ENCODE measurements at places on chromosomes 7 and 10.

DNA sequence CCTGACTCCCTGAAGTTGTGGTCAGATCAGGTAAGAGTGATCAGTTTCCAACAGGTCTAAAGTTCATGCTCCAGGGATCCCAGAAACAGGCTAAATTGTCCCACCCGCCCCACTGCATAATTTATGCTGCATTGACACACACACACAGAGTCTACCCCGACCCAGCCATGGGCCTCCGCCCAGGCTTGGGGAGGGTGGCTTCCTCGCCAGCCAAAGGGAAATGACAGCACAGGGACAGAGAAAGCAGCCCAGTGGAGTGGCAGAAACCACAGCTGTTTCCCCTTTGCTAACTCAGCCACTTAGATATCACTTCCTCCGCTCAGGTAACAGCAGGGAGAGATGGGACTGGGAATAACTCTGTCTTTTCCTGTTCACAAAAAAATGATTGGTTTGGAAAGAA, 9.4 kb downstream of the SH3PXD2A start:
- peak; percentile 42 for DNase-seq

DNA sequence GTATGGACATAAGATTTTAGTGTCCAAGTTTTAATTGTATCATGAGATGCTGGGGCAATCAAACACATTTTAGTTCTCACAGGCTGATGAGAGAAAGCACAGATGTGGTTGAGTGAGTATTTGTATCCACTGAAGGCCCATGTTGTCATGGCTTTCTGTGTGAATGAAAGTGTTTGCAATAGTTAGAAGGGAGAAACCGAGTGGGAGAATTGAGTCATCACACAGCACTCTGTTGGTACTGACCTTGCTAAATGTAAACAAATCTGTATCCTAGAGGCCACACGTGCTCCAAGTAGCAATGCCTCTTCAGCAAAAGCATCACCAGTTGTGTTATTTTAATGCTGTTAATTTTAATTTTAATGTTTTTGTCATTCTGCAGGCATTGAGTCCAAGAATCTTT, 121.2 kb downstream of the EMX2 start:
- DNase-seq = peak; percentile 50

- DNase-seq = no peak
Observed at GRCh38 chr7:130845581-130846085, 111.6 kb upstream of the KLF14 start.

DNA sequence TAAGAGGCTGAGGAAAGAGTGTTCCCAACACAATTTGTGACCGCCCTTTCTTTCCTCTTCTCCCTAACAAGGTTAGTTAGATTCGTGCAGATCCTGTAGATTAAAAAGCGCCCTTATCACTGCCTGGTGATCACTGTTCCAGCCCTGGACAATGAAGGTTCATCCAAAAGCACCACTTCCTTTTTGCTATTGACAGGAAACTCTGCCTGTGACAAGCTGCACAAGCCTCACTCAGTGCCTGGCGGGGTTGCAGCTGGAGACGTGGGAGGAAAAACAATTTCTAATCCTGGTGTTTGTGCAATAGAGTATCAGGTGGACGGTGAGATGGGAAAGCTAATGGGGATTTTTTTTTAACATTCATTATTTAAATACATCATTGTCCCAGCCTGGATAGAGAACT, 105.9 kb upstream of the CAV2 start:
- DNase-seq = no peak

- DNase-seq = no peak
Observed at GRCh38 chr7:2084331-2084730, 148.4 kb downstream of the MAD1L1 start.

DNA sequence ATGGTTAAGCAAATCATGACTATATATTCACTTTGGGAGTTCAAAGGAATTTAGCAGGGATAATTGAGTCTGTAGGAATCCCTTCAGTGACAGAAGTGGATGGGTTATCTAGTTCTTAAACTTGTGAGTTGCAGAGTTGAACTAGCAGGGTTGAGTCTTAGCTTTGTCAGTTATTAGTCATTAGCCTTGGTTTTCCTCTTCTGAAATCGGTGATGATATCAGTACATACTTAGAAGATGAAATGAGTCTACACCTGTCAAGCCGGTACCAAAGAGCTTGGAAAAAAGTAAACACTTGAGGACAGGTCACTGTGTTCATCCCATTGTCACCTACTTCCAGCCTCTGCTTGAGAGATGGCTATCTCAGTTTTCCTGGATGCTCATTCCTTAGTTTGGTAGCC, 73.5 kb downstream of the BUB3 start:
- DNase-seq = no peak

DNA sequence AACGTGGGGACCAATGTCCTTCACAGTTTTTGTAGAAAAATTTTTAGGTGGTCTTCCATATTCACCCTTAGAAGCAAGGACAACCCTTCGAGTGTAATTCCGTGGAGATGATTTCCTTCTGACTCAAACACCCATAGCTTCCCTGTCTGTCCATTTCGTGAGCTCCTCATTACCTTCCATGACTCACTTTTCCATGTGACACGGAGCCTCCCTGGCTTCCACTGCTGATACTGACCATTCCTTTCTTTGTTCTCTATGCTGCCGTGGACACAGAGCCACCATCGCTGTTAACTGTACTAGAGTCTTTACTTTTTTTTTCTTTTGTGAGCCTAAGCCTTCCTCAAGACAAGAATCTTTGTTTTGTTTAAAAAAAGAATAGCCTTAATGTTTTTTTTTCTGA, 12.5 kb upstream of the ARMS2 start:
- no peak for DNase-seq

GRCh38 chr10:112307358-112308124, 24.3 kb downstream of the TECTB start:
- peak; percentile 50 for DNase-seq

GRCh38 chr7:129896568-129897382, 56.0 kb downstream of the UBE2H start:
- DNase-seq = no peak

DNA sequence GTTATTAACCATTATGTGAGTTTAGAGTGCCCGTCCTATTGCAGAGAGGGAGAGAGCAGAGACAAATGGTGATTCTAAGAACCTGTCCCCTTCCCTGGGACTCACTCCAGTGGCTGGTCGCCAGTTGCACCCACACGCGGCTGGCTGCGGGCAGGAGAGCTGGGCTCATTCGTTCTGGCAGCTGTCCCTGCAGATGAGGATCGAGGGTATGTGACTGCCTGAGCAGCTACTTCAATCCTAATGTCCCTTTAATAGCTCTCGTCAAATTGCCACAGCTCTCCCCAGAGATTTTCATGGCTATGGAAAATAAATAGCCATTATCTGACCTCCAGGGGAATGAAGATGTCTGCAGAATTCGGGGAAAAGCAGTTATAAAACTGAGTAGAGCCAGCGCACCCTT, 41.6 kb downstream of the RBM28 start:
- DNase-seq = no peak

GRCh38 chr7:21256310-21256877, 171.5 kb upstream of the SP4 start:
- peak; percentile 23 for DNase-seq

DNA sequence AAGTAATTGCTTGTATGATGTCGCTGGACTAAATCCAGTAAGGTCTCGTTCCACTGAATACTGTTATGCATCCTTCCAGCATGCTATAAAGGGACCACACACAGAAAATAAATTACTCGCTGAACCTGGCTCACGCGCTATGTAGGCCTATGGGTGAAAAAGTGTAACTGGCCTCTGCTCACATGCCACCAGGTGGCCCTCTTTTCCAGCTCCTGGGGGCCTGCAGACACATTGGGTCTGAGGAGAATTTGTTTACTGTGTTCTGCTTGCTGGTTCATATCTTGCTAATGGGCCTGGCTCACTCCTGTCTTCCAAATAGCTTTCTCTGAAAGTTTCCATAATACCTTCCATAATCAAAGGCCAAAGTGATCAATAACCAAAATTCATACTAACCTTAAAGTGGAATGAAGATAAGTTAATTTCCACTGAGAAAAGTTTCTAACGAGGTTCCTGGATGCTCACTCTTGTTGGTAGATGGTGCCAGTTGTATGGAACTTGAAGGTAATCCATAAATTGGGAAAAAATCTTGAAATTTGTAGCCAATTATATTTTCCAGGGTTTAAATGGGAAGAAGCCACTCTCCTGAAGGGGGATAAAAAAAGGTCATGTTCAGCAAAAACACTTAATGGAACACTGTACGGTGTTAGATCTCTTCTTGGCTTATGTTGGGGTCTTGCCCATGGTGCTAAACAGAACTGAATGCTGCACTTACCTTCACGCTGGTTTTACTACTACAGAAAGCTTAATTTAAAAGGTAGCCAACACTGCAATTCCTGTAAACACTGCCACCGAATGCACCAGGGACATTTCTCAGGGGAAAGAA, 27.0 kb upstream of the ZPBP start:
- peak; percentile 43 for DNase-seq

DNA sequence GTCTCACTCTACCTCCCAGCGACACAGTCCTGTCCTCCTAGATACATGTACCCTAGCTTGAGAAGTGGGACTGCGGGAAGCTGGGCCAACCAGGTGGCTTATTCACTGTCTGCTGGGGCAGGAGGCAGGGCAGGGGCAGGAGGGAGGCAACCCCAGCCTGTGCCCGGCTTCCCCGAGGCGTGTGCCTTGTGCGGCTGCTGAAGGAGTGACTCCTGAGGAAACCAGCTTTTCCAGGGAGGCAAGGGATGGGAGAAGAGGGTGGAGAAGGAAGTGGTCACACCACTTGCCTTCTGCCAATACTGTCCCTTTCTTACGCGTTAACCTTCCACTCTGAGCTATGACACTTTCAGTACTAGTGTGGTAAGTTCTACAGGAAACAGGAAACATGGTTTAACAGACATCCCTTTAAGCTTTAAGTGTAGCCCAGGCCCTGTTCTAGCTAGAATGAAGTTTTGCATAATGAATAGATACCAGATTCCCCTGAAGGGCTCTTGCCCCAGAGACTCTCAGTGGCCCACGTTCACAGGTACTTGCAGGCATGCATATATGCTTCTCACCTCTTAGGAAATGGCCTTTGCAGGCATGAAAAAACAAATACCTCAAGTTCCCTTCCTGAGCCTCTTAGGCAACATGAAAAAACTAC, 40.6 kb downstream of the SYPL1 start:
- peak; percentile 54 for DNase-seq

- no peak for DNase-seq
Observed at GRCh38 chr7:1592299-1592871, 22.6 kb upstream of the PSMG3 start.

GRCh38 chr7:64869121-64869725, 33.9 kb upstream of the ZNF273 start:
- DNase-seq = no peak

All from activated T-cell treated with anti-CD3 and anti-CD28 coated beads, Interleukin-2, amount 50 U/mL, for 72 hours (primary cell).